GM23338 (cell line): ENCODE measurements at places on chromosomes 16 and 17. TPM values are rescaled to one million over a fixed set of nuclear protein-coding genes. Genes with fewer than 3 reads are reported as not detected.

- DNase-seq: no peak
These were observed 10.2 kb downstream of the MYO19 start for GRCh38 chr17:36524428-36524876.

- DNase-seq: no peak
These were observed 30.3 kb downstream of the KLHDC4 start for GRCh38 chr16:87735270-87736007.

DNA sequence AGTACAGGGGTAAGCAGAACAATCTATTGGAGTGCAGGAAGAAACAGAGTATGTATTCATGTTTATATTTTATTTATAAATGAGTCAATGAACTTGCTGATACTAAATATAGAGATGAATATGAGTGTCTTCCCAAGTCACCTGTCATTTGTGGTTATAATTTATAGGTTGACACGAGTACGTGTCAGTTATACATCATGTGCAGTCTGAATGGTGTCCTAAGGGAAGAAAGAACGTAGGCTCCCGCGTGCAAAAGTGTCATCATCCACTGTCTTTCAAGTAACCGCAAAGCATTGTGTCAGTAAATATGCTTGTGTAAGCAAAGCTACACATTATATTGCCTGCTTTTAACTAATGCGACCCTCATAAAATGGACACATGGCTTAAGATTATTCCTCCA lies 786.1 kb downstream of the KCNJ2 start:
- no peak for DNase-seq

GRCh38 chr16:58152246-58152868 lies 23.2 kb upstream of the CFAP20 start:
- DNase-seq: no peak

GRCh38 chr17:17414341-17414805 lies 62.4 kb upstream of the MED9 start:
- DNase-seq: no peak

GRCh38 chr16:30349675-30350074 lies 5.4 kb downstream of the CD2BP2 start:
- DNase-seq: no peak

- DNase-seq: peak; percentile 52
These were observed 95.7 kb downstream of the CACNG1 start for GRCh38 chr17:67139784-67140665.

GRCh38 chr16:53121043-53121620 lies 66.3 kb downstream of the CHD9 start:
- no peak for DNase-seq

DNA sequence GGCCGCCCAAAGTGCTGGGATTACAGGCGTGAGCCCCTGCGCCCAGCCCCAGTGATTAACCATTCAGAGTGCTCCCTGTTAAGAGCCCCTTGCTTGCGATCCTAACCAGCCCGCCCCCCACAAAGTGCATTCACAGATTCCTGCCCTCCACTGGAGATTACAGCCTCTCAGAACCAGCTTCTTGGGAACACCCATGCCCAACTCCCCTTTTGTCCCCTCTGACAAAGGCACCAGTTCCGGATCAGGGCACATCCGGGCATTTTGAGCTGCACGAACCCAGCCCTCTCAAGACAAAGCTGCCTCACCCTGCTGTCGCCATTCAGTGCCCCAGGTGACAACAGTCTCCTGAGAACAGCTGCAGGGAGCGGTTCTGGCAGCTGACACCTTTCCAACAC lies 848 bp upstream of the KRT19 start:
- peak; percentile 38 for DNase-seq

DNA sequence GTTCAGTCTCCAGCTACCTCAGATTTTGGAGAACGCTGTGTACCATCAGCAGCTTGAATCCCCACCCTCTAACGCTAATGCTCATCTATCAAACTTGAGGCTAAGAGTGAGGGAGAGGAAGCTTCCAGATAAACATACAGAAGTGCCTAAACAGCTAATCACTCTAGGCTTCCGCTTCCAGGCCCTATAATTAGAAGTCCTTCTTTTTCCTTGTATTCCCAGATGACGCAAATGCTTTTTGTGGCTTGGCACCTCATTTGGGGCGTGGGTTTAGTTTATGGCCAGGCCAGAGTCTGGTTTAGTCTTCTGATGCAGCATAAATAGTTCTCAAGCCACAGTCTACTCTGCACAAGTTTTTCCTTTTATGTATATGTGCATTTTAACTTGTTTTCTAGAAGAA lies 263.4 kb downstream of the BCAS3 start:
- DNase-seq: peak; percentile 0

GRCh38 chr17:8823279-8823678 lies 24.1 kb upstream of the MFSD6L start:
- no peak for DNase-seq

GRCh38 chr17:65103896-65104295 lies 33.3 kb upstream of the RGS9 start:
- DNase-seq: no peak

DNA sequence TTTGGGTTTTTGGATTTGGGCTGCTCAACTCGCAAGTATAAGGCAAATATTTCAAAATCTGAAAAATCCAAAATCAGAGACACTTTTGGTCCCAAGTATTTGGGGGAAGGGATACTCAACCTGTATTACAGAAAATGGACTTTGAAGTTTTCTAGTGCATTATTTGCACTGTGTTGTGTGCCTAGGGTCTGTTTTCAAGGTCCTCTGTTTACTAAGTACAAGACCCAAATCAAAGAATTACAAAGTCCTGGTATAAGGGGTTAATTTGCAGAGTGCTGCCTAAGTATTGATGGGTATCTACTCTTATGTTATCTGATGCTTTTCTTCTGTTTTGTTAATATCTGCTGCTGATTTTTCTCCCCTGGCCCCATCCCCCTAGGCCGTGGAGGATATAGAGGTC lies 25.0 kb downstream of the HEATR9 start:
- no peak for DNase-seq

- no peak for DNase-seq
These were observed 9.7 kb downstream of the CACNG1 start for GRCh38 chr17:67054011-67054591.

The RNF167 gene
- 84.4 and 87.0 TPM in 2 replicates for total RNA-seq

The MSI2 gene
- total RNA-seq: 34.0 and 41.8 TPM in 2 replicates

The RABEP1 gene
- total RNA-seq: 31.3 and 37.0 TPM in 2 replicates

The CPHXL2 gene
- not detected in 2 replicates for total RNA-seq

The TPSAB1 gene
- total RNA-seq: not detected in 2 replicates

The TBC1D3H gene
- total RNA-seq: not detected in 2 replicates

The HIC1 gene
- 0.17 TPM in 1 of 2 replicates, not detected in the other for total RNA-seq

The TBC1D3L gene
- total RNA-seq: 8.2 and 9.4 TPM in 2 replicates
